ENCODE measurements at places on chromosomes 3 and 15.

GRCh38 chr15:75694241-75695182 lies 18.1 kb downstream of the CSPG4 start:
- peak; percentile 72 for DNase-seq

GRCh38 chr15:92930776-92931175 lies 30.7 kb downstream of the CHD2 start:
- DNase-seq = peak; percentile 85

- DNase-seq = no peak
Measured at GRCh38 chr15:41407341-41407740, 5.0 kb upstream of the NDUFAF1 start.

DNA sequence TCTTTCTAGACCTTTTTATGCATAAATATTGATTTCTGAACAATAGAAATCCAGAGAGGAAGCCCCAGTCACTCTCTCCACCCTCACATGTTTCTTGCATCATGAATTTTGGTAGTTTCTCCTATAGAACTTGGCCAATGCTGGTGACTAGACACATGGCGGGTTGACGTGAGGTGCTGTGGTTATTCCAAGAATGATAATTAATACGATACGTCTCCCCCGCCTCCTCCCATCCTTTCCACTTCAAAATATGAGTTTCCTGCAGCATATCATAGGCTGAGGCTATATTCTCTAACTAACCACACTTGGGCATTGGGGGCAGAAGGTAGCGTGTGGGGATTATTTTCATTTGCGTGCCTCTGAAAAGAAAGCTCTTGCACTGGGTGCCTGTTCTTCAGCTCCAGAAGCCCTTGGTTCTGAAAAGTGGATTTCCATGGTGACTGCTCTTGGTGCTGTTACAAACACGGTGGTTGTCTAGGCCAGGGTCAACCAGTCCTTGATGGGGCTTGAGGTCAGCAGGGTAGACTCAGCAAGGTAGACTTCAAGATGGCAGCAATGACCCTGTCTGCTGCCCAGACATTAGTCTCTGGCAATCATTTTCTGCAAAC lies 5.3 kb downstream of the TNFSF10 start:
- no peak for DNase-seq

DNA sequence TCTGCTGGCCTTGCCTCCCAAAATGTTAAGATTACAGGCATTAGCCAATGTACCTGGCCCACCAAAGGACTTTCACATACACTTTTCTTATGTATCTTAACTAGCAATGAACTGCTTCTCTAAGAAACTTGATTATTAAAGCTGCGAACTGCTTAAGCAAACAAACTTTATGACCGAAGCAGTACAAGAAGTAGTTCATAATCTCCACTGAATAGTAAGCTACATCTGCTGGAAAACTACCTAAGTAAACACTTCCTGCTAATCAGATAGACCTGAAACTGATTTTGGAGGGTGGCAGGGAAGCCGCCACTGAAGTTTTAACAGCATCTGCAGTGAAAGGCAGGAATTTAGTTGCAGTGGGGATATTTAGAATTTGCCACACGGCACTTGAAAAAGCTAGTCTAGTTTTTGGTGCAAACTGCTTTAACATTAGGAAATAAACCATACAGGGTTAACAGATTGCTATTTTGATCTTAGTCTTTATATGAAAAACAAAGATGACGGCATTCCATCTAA lies 8.1 kb downstream of the HYPK start:
- no peak for DNase-seq

- no peak for DNase-seq
Measured at GRCh38 chr15:80789296-80789695, 10.1 kb downstream of the CEMIP start.

DNA sequence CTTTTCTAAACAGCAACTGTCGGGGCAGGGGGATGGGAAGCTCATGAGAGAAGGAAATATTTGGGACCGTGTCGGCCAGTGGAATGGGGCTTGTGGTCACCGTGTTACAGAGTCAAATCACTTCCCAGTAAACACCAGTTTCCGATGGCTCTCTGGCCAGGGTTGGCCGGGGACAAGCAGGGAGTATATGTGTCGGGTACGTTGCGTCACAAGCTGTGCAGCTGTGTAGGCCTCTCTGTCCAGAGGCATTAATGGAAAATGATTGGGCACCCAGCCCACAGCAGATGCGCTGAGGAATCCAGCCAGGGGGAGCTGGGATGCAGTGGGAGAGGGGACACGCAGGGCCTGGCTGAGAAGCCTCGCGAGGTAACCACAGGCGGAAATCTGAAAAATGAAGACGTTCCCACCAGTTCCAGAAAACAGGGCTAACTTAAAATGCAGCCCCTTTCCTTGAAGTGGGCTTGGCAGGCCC lies 15.8 kb upstream of the ALDH1A3 start:
- DNase-seq = no peak

GRCh38 chr15:36080759-36081158 lies 498.7 kb upstream of the CDIN1 start:
- no peak for DNase-seq

DNA sequence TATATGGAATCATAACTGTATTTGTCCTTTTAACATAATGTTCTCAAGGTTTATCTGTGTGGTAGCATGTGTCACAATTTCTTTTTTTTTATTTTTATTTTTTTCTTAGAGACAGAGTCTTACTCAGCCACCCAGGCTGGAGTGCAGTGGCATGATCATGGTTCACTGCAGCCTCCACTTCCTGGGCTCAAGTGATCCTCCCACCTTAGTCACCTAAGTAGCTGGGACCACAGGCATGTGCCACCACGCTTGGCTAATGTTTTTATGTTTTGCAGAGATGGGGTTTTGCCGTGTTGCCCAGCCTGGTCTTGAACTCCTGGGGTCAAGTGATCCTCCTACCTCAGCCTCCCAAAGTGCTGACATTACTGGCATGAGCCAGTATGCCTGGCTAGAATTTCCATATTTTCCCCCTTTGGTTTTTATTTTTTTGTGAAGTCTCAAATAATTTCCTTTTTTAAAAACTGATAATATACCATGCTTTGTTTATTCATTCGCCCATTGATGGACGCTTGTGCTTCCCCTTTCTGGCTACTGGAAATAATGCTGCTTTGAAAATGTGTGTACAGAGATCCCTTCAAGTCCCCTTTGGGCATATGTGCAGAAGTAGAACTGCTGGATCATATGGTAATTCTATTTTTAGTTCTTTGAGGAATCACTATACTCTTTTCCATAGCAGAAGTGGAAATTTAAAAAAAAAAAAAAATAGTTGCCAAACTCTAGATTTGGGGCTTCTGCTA lies 28.4 kb downstream of the TMEM40 start:
- no peak for DNase-seq

GRCh38 chr15:92683511-92683834 lies 27.9 kb upstream of the FAM174B start:
- peak; percentile 89 for DNase-seq

DNA sequence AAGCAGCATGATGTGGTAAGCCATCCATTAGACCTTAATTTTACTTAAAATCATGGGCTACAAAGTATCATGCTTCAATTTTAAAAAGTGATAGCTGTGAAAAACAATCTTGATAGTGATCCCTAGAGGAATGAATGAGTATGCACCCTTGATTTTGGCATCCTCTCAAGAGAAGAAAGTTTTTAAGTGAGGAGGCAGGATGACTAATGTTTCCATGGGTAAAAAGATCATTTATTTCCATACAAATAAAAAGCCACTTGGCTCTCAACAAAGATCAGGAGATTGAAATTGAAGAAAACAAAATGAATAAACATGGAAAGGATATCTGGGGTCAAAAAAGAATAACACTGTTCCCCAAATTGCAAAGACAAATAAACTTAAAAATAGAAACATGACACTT lies 305.4 kb downstream of the MEX3B start:
- DNase-seq = no peak

DNA sequence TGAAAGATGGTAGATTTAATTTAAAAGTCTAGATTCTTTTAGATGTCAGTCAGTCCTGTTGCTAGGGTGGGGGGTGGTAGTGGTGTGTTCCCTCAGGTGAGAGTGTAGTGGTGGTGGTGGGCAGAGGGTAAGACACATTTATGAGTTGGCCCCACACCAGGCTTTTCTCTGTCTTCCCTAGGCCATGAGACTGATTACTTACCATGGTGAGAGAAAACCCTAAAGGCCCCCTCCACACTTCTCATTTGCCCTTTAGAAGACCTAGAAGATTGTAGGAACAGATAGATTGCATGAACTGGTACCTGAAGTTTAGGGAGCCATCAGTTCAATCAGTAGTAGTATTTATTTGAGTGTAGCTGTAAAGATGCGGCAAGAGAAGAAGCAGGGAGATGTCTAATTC lies 20.9 kb downstream of the FNDC3B start:
- DNase-seq = no peak

GRCh38 chr15:44716983-44717602 lies 5.8 kb downstream of the B2M start:
- DNase-seq = no peak

GRCh38 chr15:42549032-42549491 lies 424 bp downstream of the HAUS2 start:
- DNase-seq = peak; percentile 62

DNA sequence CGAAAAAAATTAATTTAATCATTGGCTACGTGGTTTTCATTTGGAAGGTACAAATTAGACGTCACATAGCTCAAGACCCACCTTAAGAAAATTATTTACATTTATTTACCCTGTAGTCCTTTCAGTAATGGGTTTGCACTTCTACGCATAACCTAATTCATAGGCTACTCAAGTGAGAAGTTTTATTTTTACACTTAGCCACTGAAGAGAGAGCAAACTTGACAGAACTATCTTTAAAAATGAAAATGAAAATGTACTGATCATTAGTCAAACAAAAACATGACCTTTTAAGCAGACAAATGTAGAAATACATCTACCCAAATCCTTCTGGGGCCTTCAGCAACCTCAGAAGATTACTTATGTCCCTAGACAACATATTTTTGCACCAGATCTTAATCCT lies 269.4 kb upstream of the TTC14 start:
- no peak for DNase-seq

GRCh38 chr15:88223084-88223483 lies 33.5 kb downstream of the NTRK3 start:
- DNase-seq = no peak

DNA sequence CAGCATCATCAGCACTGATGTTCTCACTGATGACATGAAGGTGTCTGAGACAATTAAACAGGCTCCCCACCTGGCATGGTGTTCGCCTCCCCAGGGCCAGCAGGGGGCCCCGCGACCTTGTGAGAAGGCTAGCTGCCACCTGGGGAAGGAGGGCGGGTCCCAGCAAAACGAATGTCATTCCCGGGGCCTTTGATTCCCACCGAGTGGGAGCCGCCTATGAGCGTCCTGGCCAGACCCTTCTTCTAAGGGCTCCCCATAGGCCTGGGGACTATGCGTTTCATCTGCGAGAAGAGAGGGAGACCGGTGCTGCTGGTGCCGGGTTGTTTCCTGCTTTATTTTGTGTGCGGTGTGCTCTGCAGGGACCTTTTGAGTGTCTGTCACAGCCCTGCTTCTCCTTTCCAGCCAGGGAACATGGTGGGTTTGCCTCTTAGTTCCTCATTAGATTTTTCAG lies 20.5 kb upstream of the MINDY4B start:
- peak; percentile 86 for DNase-seq

All from mesendoderm (in vitro differentiated cells).